Urinary bladder (tissue), 4 donors: ENCODE measurements at places on chromosomes 5 and 9. TPM values are rescaled to one million over a fixed set of nuclear protein-coding genes. Genes with fewer than 3 reads are reported as not detected.

The PTGDS gene
- 71.8 TPM for polyA plus RNA-seq

- DNase-seq = no peak
Measured at GRCh38 chr5:77972469-77973252, 196.5 kb upstream of the TBCA start.

DNA sequence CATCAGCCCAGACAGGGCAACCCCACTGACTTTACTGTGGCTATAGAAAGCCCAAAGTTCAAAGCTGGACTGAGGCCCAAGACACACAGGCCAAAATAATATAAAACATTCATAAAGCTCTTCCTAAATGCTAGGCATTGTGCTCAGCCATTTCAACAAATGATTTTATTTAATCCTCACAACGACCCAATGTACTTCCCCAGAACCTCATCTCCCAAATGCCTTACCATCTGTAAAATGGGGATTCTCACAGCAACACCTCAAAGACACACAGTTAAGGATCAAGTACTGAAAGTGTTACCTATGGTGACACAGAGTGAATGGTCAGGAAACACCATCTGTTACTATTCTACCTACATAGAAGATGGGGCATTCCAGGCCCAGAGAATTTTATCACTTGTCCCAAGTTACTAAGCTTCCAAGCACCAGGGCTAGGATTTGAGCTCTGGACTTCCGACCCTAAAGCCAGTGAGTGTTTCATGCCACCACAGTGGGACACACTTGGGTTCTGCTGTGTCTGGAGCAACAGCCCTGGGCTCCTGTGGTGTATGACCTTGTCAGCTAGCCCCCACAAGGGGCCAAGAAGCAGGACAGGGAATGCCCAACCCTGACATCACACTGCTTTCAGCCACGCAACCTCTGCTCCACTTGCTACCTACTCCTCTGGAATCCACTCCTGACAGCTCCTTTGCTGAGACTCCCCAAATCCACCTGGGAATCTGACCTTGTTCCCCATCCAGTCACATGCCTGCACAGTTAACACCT, 15.1 kb downstream of the SHB start:
- DNase-seq = no peak

DNA sequence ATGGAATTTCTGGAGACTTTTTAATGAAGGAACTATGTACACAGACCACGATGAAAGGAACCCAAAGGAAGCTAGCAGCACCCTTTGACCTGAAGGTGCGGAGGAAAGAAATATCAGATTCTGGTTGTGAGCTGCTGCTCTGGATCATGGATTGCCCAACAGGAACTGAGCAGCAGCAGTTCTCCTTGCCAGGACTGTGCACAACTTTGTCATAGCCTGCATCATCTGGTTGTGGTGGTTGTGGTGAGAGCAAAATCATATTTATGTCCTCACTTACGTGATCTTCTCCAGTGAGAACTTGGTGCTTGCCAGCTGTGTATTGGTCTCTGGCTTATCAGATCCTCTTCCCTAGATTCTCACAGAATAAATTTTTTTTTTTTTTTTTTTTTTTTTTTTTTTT, 70.7 kb upstream of the LPAR1 start:
- no peak for DNase-seq

- peak; percentile 45 for DNase-seq
Measured at GRCh38 chr9:137551264-137552021, at the start of gene MRPL41. Gene MRPL41 (plus strand): TSS chr9:137551879. CDS start chr9:137552082, 203 bp downstream.
